NCI-H2081 (cell line): ENCODE measurements at places on chromosomes 1 and 21.

DNA sequence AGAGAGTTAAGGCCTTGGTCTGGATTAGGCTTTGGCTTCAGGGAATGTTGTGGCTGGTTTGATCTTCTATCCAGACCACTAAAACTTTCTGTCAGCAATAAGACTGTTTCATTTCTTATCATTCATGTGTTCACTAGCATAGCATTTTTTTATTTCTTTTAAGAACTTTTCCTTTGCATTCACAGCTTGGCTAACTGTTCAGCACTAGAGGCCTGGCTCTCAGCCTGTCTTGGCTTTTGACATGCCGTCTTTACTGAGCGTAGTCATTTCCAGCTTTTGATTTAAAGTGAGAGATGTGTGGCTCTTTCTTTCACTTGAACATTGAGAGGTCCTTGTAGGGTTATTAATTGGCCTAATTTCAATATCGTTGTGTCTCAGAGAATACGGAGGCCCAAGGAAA is 62.5 kb downstream of the RNF220 start:
- no peak for DNase-seq

DNA sequence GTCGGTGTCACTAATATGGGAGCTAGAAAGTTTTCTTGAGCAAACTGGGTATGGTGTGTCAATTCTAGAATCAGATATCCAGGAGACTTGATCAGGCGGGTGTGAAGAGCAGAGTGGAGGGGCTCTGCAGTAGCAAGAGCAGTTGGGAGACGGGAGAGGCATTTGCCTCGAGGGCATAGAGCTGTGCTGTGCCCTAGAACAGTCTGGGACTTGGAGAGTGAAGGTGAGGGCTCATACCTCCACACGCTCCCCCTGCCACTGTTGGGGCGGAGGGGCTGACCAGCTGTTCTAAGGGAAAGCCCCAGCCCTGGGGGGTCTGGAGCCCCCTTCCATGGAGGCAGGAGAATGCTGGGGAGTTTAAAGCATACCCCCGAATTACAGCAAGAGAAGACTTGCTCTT is 33.8 kb downstream of the SIM2 start:
- DNase-seq, result no peak

DNA sequence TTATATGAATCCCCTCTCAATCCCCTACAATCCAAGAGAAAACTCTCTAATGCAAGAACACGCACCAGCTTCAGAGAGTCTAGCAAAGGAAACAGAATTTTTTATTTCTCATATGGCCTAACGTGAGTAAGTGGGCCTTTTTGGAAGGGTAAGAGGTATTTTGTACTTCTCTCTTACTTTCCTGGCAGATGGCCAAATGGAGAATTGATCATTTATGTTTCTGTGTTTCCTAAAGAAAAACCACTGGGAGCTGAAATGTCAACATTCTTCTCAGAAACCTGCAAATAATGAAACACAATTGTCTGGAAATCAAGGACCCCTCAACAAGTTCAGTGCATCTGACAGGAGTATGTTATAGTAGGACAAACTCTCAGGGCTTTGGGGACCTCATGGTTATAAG is 176.4 kb upstream of the C8B start:
- DNase-seq, result no peak

DNA sequence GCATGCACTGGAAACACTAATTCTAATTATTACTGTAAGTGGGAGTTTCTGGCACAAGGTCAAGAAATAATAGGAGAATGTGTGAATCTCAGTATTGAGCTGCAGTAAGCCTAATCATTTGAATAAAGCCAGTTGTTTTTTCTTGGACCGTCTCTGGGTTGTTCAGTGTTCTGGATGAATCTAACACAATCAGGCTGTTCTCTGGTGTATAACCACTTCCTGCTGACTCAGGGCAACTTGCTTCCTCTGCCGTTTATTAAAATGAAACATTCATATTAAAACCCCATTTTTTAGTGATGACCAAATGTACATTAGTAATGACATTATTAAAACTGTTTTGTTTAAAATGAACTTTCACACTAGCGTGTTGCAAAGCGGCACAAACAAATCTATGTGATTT is 273.1 kb upstream of the SNX7 start:
- DNase-seq, result no peak

- DNase-seq, result no peak
These were observed 25.2 kb upstream of the RCAN1 start for GRCh38 chr21:34639882-34640788.

DNA sequence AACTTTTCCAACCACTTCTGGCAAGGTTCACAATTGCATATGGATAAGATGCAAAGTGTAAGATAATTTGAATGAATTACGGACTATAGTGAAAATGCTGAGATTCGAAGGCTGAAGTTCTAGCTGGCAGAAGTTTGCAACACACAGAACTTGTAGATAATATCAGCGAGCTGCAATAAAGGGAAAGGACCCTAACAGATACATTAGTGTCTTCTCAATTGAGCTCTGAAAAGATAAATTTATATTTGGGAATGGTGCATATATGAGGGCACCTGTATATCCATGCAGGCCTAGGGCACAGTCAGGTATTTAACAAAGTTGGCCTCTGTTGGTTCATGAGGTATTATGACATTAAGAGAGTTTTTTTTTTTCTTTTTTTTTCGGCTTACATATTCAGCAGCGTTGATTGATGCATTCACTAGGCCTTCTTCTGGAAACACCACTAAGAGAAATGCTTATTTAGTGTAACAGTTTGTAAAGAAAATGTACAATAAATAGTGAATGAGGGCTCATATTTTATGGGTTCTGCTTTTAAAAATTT is 2.2 kb downstream of the NFIA start:
- DNase-seq, result no peak

GRCh38 chr1:54987919-54988705 is 7.7 kb downstream of the TMEM61 start:
- DNase-seq, result no peak

DNA sequence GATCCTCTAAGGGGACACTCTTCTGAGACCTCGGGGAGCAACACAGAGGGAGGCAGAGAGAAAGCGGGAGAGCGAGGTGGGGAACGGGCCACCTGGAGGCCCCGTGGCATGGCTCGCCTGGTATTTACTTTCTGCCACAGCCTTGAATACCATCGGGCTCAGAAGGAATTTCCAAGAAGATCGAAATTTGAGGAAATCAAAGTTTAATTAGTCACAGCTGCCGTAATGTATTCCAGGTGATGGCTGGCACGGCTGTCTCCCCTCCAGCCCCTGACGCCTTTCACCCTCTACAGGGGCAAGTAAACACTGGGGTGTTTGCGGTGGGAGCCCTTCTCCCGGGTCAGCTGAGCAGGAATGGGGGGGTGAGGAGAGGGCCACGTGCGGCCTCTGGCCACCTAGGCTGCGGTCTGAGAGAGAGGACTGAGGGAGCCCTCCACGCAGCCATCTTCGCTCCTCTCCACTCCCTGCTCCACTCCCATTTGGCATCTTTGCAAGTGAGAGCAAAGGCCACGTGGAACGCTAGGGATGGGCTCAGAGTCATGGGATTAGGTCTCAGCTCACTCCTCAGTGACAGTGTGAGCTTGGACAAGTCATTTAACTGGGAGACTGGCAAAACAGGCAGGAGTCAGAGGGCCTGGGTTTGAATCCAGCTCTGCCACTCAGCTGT is 125.2 kb downstream of the SYF2 start:
- no peak for DNase-seq

GRCh38 chr1:61616830-61617229 is 108.1 kb downstream of the TM2D1 start:
- DNase-seq, result no peak

- DNase-seq, result no peak
These were observed 53.9 kb downstream of the TOR1AIP2 start for GRCh38 chr1:179823693-179824092.

GRCh38 chr1:69750638-69751037 is 182.9 kb downstream of the LRRC7 start:
- DNase-seq, result no peak

DNA sequence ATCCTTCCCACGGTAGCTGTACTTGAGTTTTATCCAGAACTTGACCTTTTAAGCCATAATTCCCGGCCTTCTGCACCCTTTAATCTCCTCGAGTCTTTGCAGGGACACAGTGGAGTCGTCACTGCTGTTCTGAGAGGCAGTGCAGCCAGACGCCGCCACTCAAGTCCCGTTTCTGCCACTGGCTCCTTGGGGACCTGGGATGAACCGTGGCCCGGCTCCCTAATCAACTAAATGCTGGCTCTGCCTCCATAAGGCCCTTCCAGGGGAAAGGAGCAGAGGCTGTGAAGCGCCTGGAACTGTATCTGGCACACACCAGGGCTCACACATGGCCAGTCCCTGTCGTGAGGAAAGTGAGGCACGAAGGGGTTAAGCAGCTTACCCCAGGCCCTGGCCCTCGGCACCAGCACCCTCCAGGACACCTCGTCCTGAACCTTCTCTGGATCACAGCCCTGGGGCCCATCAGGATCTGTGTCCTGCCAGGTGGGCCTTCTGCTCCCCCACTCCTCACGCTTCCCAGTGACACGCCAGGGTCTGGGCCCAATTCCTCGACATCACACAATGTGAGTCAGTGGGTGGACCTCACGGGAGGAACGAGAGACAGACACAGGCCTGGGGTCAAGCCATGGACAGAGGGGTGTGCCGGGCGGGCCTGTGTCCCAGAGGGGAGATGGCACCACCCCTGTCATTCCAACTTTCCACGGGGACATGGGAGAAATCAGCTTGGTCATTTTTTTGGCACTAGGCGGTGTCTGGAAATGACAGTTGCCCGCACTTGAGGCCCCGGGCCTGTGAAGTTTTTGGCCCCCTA is 23.5 kb upstream of the C1orf174 start:
- DNase-seq, result no peak

- no peak for DNase-seq
These were observed 77.3 kb upstream of the ARID1A start for GRCh38 chr1:26618561-26618960.

GRCh38 chr1:22284906-22285548 is 142.1 kb upstream of the WNT4 start:
- DNase-seq, result no peak

- no peak for DNase-seq
These were observed 333.9 kb downstream of the CAMTA1 start for GRCh38 chr1:7119156-7119555.

- DNase-seq, result no peak
These were observed 25.0 kb downstream of the KANK4 start for GRCh38 chr1:62294261-62294660.

DNA sequence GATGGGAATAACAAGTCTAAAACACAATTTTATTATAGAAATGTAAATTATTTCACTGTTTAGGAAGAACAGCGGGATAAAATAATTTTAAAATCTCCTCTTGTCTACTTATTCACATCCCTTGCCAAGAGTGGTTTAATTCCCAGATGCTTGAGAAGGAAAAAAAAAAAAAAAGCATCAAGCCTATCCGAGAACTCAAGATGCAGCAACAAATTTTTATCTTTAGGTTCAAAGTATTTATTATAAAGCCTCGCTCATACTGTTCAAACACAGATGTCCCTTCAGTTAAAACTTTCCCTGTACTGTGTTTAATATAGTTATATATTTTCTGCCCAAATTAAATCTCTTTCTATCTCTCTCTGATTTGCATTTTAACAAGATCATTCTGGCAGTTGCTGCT is 1615.8 kb downstream of the PLA2G4A start:
- no peak for DNase-seq

DNA sequence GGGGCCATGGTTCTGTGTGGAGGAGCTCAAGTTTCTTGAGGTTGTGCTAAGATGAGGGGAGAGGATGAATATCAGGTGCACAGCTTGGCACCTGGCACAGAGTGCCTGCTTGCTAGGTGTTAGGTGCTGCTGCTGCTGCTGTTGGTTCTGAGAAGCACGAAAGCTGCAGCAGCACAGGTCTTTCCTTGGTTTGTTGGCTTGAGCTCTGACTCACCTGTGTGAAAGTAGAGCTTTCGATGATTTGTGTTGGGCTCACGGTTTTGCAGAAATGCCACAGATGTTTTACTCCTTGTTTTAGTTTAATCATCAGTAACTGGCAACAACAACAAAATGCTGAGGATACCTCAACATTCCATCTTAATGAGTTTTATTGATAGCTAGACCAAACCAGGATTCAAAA is 221.6 kb downstream of the BRINP2 start:
- DNase-seq, result no peak

GRCh38 chr1:101247404-101248287 is 10.8 kb downstream of the S1PR1 start:
- no peak for DNase-seq

- no peak for DNase-seq
These were observed 656.4 kb downstream of the LTN1 start for GRCh38 chr21:28336314-28336713.

DNA sequence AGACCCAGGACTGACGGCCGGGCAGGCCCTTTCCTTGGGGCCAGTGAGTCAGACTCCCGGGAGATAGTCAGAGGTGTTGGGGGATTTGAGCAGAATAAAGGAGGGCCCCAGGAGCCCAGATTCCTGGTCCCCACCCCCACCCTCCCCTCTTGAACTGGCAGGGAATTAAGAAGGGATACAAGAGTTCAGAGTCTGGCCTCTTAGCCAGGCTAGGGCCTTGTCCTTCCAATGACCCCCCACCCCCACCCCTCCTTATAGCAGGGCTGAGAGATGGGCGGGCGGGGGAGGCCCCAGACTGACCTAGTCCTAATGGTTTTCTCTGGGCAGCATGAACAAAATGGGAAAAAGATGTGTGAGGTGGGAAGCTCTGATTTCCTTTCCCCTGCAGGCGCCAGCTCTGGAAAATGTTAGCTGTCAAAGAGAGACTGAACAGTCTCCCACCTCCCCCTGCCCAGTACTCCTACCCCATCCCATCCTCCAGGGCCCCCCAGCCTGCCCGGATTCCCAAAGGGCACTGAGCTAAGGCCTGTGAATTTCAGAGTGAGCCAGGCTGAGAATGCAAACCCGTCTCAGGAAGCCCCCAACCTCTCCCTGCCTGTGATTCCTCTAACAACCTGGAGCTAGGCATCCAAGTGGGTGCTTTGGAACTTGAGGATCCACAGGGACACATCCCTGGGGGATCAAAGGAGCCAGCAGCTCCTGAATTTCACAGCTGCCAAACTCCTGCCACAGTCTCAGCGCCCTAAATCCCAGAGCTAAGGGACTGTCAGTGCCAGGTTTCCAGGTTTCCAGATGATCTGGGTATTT is 5.8 kb upstream of the CRABP2 start:
- no peak for DNase-seq

GRCh38 chr21:45029948-45030681 is 44.3 kb upstream of the ADARB1 start:
- no peak for DNase-seq

- no peak for DNase-seq
These were observed 70.0 kb downstream of the EIF4G3 start for GRCh38 chr1:21106709-21107108.
